ENCODE measurements at places on chromosomes 7 and 10. TPM values are rescaled to one million over a fixed set of nuclear protein-coding genes. Genes with fewer than 3 reads are reported as not detected.

DNA sequence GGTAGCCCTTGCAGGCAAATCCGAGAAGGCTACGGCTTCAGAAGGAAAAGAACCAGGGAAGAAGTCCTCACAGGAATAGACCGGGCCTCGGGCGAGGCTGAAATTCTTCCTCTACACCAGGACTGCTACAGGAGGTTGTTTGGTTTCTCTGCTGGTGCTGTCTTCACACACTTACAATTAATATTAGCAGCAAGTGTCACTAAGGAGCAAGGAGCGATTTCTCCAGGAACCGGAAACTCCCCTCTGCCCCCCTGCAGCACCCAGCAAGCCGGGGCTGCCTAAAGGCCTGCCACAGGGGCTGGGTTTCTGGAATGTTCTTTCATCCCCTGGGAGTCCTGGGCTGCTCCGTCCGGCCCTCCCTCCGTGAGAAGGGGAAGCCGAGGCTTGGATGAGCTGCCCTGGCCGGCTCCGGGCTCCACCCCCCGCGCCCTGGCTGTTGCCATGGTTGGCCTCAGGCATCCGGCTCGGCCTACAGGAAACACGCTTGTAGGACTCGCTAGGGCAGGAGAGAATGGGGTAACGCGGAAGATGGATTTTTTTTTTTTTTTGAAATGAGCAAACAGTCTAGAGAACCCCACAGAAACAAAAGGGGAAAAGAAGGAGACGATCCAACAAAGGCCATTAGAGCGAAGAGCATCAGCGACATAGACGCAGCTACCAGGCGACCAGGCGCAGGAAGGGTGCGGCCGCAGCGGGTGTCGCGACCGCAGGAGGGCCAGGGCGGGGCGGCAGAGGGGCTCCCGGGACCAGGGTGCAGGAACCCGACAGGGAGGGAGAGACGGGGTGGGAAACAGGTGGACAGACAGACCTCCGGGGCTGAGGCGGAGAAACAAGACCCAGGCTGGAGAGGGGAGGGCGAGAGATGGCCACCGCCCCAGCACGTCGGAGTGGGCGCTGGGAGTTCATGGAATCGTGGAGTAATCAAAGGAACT lies 33.0 kb downstream of the EN2 start:
- peak; percentile 36 for DNase-seq

- no peak for DNase-seq
Measured at GRCh38 chr7:46155367-46155766, 234.3 kb upstream of the IGFBP3 start.

GRID2IP gene
- total RNA-seq, result 0.30 TPM

HYAL4 gene
- not detected for total RNA-seq

- DNase-seq, result no peak
Measured at GRCh38 chr7:110733221-110733620, 357.7 kb upstream of the LRRN3 start.

DNA sequence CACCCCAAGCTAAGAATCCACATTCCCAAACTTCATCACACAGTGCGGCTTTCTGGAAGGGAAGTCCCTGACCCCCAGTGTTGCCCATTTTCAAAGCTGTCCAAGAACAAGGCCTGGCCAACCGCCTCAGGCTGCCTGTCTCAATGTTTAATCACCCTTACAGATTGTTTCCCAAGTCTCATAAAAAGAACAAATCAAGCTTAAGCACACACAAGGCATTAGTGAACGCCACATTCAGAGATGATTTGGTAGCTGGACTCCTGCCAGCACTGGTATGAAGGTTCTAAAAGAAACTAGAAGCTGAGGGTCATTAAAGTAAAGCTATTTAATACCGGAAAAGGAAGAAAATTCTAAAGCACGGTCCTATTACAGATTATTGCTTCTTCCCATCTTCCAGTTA lies 35.6 kb downstream of the C10orf90 start:
- no peak for DNase-seq

DNA sequence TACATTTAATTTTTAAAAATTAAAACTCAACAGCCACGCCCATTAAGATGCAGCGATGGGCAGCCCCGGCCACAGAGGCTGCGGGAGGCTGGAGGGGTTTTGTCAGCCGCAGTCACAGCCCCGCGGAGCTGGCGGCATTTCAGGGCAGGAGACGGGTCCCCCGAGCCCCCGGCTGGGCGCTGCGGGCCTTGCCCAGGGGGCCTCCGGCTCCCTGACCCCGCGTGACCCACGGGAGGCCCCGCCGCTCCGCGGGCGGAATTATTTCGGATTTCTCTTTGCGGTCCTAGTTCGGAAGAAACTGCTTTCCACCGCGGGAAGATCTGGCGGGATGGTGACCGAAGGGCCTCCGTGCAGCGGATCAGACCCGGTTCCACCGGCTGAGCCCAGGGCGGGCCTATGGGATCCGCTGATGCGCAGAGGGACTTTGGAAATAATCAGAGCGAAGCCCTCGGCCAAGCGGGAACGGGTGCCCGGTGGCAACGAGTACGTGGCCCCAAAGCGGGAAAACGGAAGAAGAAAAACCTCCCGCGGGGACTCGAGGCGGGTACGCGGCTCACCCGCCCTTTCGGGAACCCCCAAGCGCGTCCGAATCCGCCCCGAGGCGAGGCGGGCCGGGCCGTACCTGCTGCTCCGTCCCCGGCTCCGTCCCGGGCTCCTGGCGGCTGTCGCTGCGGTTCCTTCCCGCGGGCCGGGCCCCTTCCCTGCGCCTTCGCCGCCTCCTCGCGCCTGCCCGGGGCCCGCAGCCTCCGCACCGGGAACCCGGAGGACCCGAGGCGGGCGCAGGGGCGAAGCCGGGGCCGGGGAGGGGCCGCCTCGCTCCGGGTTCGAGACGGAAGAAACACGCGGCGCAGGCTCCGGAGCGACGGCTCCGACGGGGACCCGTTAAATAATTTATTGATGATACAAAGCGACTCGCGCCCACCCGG lies 1.7 kb downstream of the NKX6-2 start:
- no peak for DNase-seq

TBXAS1 gene
- total RNA-seq, result 6.2 TPM

ZPBP gene
- total RNA-seq, result not detected

DNA sequence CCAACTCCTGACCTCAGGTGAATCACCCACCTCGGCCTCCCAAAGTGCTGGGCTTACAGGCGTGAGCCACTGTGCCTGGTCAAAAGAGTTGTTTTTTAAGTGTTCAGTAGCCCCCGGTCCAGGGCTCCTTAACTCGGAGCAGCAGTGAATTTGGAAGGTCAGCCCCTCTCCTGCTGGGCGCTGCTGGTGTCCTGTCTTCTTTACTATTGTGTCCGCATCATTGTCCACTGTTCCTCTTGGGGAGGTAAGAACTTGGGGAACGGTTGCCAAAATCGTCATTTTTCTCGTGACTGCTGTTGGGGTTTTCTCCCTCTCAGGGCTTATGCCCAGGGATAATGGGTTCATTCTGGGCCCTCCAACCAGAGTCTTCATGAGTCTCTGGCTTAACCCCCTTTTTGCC lies 46.7 kb downstream of the CAMK1D start:
- DNase-seq, result no peak

DNA sequence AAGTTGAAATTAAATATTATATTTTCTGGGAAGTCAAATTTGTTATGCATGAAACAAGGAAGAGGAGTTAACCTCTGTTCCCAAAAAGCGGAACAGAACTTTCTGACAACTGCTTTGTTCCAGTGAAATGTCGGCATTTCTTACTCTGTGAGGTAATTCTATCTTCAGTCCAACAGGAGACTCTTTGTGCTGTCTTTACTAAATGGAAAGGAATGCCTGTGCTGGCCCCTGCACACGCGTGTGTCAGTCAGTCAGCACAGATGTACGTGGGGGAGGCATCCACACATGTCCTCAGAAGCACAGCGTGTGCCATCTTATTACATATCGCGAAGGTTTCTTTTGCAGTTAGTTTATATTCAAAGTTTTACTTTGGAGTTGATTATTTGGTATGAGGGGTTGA lies 37.5 kb downstream of the NET1 start:
- DNase-seq, result peak; percentile 79

DNA sequence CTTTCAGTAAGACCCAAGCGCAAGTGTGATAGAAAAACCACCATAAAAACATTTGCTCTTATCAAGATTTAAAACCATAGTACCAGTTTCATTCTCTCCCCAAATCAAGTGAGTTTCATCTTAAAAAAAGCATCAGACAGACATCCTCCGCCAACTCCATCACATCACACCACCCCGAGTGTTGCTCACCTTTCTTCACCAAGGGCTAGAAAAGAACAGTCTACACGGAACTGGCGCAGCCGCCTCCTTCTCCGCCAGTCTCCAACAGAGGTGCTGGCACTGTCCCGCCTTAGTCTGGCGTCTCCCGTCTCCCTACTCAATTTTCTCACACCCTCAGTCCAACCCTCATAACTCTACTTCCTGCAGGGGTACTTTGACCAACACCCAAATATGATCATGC lies 46.9 kb upstream of the WIPI2 start:
- DNase-seq, result no peak

DNA sequence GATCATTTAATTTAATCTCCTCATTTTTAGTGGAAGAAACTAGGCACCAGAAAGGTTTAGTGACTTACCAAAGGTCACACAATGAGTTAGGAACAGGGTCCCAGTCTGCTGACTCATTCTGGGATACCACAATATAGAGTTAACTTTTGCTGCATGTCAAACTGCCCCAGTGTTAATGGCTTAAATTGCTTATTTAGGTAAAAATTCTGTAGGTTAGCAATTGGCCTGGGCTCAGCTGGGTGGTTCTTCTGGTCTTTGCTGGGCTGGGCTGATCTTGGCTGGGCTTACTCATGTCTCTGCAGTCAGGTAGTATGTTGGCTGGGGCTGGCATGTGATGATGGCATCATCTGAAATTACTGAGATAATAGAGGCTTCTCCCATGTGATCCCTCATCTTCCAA lies 111.6 kb downstream of the EMX2 start:
- DNase-seq, result no peak

DNA sequence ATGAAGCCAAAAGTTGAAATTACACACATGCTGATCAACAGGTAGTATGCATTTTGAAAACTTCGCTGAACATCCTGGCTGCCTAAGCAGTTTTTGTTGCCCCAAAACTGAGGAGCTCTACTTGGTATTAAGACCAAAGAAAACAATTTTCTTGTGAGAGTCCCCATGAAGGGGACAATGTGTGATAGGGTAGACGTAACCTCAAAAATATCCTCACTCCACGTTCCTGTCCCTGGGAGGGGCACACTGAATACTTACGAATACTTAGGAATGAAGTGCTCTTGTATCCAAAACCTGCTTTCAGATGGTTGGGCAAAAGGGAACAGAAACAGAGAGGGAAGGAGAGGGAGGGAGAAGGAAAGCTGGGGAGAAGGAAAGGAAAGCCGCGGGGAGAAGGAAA lies 24.7 kb downstream of the CCDC6 start:
- no peak for DNase-seq
